Activated naive CD4-positive, alpha-beta T cell treated with anti-CD3 and anti-CD28 coated beads, Interleukin-2, amount 50 U/mL, for 16 hours (primary cell): ENCODE measurements at places on chromosomes 11 and 22.

DNA sequence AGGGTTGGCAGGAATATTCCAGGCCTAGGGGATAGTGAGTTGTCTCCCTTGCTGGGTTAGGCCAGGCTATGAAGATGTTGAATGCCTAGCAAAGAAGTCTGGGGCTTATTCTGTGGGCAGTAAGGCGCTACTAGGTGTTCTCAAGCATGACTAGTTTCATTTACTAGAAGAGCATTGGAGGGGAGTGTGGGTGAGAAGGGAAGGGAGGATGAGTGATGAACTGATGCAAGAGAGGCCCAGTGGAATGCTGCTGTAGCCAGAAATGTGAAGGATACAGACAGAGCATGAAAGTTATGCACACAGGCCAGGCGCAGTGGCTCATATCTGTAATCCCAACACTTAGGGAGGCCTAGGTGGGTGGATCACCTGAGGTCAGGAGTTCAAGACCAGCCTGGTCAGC, 33.5 kb downstream of the POU2F3 start:
- DNase-seq: no peak

GRCh38 chr11:106424111-106424510, 346.6 kb downstream of the AASDHPPT start:
- DNase-seq: no peak

DNA sequence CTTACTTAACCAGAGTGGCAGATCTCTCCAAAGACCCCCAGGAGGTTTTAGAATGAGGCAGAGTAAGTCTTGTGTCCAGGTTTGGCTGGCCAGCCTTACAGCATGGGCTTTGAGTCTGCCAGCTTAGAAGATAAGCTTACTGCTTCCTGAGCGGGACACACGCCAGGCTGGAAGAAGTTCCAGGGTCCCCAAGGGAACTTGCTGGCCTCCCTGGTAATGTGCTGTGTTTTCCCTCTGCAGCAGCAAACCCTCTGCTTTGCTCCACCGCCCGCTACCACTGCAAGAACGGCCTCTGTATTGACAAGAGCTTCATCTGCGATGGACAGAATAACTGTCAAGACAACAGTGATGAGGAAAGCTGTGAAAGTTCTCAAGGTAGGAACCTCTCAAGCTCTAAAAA, 154.2 kb downstream of the LDLRAD3 start:
- no peak for DNase-seq

DNA sequence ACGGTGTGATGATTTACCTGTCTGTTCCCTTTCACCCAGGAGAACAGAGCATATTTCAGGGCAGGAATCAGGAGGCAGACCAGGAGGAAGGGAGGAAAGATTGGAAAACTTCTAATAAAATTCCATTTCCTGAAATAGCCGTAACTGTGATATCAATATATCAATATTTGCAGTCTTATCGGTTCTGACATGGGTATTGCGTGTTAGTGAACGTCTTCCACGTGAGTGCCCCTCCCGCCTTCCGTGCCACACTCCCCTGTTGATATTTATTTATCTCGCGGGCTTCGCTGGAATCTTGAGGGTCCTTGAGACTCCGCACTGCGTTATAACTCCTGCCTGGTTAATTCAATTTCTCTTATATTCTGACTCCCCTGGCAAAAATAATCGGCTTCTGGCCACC, 1160.4 kb downstream of the BRD1 start:
- no peak for DNase-seq

GRCh38 chr22:30116362-30117117, 36.3 kb downstream of the HORMAD2 start:
- DNase-seq: no peak

DNA sequence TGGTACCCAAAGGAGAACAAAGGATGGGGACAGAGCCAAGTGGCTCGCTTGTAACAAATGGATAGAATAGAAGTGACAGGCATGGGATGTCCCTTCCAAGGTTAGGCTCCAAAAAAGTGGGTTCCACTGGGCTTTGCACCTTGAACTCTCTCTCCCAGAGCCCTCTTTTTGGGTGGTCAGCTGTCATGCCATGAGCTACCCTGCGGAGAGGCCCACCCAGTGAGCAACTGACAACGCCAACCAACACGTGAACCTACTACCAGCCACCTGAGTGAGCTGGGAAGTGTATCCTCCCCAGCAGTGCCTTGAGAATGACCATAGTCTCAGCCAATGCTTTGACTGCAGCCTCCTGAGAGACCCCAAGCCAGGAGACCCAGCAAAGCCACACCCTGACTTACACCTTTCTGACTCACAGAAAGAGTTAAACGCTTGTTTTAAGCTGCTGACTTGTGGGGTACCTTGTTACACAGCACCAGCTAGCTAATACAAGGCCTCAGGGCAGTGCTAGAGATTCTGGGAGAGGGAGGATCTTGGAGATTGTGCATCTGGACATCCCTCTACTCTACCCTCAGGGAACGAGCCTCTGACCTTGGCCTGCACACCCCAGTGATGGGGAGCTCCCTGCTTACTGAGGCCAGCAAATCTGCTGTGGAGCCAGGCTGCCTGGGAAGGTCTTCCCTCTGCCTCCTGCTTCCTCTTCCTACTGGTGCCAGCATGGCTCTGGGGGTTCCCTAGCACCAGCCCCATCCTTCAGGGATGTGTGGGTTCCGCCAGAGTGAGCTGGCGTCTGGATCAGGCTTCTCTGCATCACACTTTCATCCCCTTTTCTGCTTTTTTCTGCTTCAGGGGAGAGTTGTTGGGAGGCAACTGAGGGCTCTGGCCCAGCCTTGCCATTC, 29.1 kb upstream of the RFPL3 start:
- DNase-seq: no peak

DNA sequence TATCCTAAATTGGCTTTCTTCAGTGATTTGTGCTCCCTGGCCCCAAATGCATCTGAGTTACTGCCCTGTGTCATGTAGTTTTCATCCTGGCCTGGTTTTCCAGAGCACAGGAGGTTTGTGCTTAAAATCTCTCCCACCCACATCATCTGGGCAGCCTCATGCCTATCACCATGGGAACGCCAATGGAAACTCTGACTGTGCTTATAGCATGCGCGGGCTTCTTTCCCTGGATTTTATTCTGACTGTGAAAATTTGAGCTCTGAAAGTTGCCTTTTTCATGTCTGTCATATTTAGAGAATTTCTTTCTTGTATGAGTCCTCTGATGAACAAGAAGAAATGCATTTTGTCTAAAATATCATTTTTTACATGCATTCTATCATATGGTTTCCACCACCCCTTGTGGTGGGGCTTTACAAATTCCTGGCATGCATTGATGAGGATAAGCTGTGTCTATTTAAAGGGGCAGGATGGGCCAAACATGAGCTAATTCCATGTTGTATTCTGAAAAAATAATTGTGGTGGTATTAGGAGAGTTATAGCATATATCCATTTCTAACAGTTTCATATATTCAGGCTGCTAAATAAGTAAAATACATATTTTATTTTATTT, 55.1 kb downstream of the IRAG1 start:
- no peak for DNase-seq

DNA sequence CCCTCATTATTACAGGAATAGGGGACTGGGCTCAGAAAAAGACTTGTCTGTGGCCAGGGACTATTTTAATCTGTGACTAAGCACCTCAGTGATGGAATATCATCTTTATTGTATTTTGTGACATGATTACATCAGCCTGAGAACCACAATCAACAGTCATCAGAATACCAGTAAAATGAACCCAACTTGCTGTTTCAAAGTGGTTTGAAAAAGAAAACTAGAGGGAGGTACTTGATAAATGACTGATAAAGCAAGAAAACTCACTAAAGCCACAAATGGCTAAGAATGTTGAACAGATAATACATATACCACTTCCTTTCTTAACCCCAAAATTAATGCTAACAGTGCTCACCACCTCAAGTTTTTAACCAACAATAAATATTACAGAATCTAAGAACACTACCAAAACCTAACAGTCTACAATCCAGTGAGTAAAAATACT, 155.7 kb downstream of the ATG16L2 start:
- DNase-seq: no peak

DNA sequence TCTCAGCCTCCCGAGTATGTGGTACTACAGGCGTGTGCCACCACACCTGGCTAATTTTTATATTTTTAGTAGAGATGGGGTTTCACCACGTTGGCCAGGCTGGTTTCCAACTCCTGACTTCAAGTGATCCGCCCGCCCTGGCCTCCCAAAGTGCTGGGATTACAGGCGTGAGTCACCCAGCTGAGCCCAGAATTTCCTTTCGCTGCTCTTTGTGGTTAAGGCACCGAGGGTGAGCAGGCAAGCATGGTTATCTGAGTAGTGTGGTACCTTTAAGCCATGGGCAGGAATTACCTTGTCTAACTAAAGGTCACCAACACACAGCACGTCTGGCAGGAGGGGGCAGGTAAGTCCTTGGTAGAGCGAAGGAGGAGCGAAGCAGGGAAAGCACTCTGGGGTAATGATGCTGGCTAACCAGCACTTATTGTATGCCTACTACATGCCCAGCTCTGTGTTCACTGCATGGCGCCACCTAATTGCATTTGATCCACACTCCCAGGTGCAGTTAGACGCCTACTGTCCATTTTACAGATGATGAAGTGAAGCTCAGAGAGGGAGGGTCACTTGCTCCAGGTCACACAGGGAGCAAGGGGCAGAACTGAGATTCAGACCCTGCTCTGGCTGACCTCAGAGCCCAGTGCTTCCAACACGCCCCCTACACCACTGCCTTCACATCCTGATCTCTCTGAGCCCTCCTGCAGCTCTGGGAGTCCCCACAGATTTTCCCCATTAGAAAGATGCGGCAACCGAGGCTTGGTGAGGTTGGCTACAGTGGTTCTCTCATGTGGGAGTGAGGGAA, 45.7 kb downstream of the TRIOBP start:
- DNase-seq: no peak
